Activated CD4-positive, alpha-beta memory T cell treated with anti-CD3 and anti-CD28 coated beads, Interleukin-2, amount 10 ng/mL, durations not matched to agents 7 days and 5 days (primary cell): ENCODE measurements at places on chromosomes 4 and X. TPM values are rescaled to one million over a fixed set of nuclear protein-coding genes. Genes with fewer than 3 reads are reported as not detected.
A peak's percentile ranks its signal among the peaks of the same experiment; 100 is the strongest.

Gene GLRA2
- not detected for total RNA-seq

Gene TRIM61
- total RNA-seq = 1.0 TPM

Gene NUP62CL
- 2.5 TPM for total RNA-seq

Gene CABS1
- not detected for total RNA-seq

Gene RXFP1
- total RNA-seq = not detected

Gene SLITRK2
- not detected for total RNA-seq

Gene SYTL5
- total RNA-seq = not detected

Gene CHRNA9
- total RNA-seq = not detected

Gene SHROOM3
- not detected for total RNA-seq

Gene WAS
- 157 TPM for total RNA-seq

Gene CETN2
- 7.7 TPM for total RNA-seq

DNA sequence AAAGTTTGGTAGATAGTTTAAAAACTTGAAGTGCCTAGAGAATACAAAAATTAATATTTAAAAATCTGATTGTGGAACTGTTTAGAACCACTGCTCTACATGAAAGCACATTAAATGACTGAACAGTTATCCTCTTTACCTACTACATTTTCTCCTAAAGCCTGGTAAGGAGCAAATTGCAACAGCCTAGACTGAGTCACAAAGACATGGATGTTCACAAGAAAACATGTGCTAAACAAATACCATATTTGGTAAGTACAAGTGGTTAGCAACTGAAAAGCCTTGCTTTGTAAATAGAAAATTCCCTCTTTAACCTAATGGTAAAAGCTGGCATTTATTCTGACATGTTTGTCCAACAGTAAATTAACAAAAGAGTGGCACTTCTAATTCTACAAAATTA is 203.1 kb downstream of the FBXO8 start:
- DNase-seq = no peak
- H3K36me3 ChIP-seq = no peaks in the 10 kb centered on the region
- no peaks in the 10 kb centered on the region for H3K4me1 ChIP-seq
- no peak overlapping the region for H3K27ac ChIP-seq
- no peaks in the 10 kb centered on the region for H3K27me3 ChIP-seq

DNA sequence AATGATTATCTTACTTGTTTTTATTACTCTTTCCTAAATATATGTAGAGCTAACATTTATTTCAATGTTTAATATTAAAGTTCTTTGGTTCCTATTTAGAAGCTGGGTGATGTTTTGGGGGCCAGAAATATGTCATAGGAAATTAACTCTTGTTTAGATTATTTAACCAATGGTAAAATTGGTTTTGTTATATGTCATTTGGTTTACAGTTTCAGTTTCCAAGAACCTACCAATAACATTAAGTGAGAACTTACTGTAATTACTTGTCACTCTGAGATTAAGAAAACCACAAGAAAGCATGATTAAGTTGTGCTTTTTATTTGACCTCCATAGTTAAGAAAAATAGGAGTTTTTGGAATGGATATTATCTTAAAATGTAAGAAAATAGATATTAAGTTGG is 121.2 kb downstream of the NDST3 start:
- H3K36me3 ChIP-seq = no peaks in the 10 kb centered on the region
- no peak overlapping the region for H3K27ac ChIP-seq
- no peak for DNase-seq
- no peaks in the 10 kb centered on the region for H3K27me3 ChIP-seq

DNA sequence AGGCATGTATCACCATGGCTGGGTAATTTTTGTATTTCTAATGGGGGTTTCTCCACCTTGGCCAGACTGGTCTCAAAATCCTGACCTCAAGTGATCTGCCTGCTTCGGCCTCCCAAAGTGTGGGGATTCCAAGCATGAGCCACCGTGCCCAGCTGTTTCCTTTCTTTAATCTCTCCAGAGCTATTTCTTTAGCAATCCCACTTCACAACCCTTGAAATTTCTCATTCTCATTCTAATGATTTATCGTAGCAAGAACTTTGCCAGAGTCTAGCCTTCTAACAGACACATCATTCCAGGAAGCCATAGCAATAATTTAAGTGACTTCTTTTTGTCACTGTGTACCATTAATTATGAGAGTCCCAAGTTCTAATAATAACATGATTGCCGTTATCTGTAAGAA is 68.6 kb downstream of the RXFP1 start:
- no peak overlapping the region for H3K27ac ChIP-seq
- H3K27me3 ChIP-seq = peaks cover 19% of the 10 kb centered on the region
- H3K36me3 ChIP-seq = no peaks in the 10 kb centered on the region
- DNase-seq = no peak
- no peak overlapping the region for H3K4me3 ChIP-seq

DNA sequence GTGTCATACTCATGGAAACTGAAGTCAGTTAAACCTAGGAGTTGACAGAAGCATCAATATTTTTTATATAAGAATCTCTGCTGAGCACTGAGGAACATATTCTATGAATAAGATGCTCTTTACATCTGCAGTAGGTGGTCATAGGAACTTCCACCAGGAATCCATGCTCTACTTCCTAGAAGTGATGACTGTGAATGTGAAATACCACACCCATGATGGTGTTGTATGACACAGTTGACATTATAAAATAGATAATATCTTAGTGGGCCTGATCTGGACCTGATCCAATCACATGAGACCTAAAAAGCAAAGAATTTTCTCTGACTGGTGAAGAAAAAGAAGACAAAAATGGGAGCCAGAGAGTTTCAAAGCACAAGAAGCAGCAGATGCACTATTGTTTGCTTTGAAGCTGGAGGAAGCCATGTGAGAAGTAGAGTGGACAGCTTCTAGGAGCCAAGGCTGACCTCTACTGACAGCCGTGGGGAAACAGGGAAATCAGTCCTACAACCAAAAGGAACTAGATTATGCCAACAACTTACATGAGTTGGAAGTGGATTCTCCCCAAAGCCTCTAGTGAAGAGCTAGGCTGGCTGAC is 68.6 kb upstream of the HS3ST1 start:
- no peaks in the 10 kb centered on the region for H3K27me3 ChIP-seq
- H3K36me3 ChIP-seq = no peaks in the 10 kb centered on the region
- H3K27ac ChIP-seq = no peak overlapping the region
- H3K4me3 ChIP-seq = no peak overlapping the region
- H3K4me1 ChIP-seq = peaks cover 13% of the 10 kb centered on the region

- H3K4me1 ChIP-seq = no peaks in the 10 kb centered on the region
- no peak overlapping the region for H3K27ac ChIP-seq
- no peak for DNase-seq
- H3K36me3 ChIP-seq = no peaks in the 10 kb centered on the region
- no peak overlapping the region for H3K4me3 ChIP-seq
These were observed 86.7 kb downstream of the PSAPL1 start for GRCh38 chr4:7347981-7348380.

- peaks cover 45% of the 10 kb centered on the region for H3K4me1 ChIP-seq
- H3K27me3 ChIP-seq = peaks cover 2% of the 10 kb centered on the region
- H3K4me3 ChIP-seq = peak overlapping the region; percentile 3
- DNase-seq = no peak
These were observed 42.4 kb upstream of the HS3ST1 start for GRCh38 chr4:11471046-11471441.

GRCh38 chrX:136551410-136551809 is 19.4 kb downstream of the VGLL1 start:
- peaks cover 3% of the 10 kb centered on the region for H3K36me3 ChIP-seq
- H3K4me3 ChIP-seq = no peak overlapping the region
- no peak for DNase-seq
- no peak overlapping the region for H3K27ac ChIP-seq
- H3K27me3 ChIP-seq = no peaks in the 10 kb centered on the region

- peaks cover 2% of the 10 kb centered on the region for H3K27me3 ChIP-seq
- no peaks in the 10 kb centered on the region for H3K4me1 ChIP-seq
- DNase-seq = no peak
- no peak overlapping the region for H3K4me3 ChIP-seq
- no peaks in the 10 kb centered on the region for H3K36me3 ChIP-seq
These were observed 27.1 kb upstream of the ALB start for GRCh38 chr4:73376976-73377375.

- no peak overlapping the region for H3K4me3 ChIP-seq
- H3K27me3 ChIP-seq = peaks cover 5% of the 10 kb centered on the region
- H3K4me1 ChIP-seq = no peaks in the 10 kb centered on the region
- no peak for DNase-seq
These were observed 1.7 kb upstream of the SPARCL1 start for GRCh38 chr4:87530868-87531267.

GRCh38 chr4:48681856-48682255 is 98.2 kb downstream of the FRYL start:
- DNase-seq = no peak
- H3K4me3 ChIP-seq = no peak overlapping the region
- peaks cover 15% of the 10 kb centered on the region for H3K36me3 ChIP-seq
- no peaks in the 10 kb centered on the region for H3K27me3 ChIP-seq
- no peak overlapping the region for H3K27ac ChIP-seq

DNA sequence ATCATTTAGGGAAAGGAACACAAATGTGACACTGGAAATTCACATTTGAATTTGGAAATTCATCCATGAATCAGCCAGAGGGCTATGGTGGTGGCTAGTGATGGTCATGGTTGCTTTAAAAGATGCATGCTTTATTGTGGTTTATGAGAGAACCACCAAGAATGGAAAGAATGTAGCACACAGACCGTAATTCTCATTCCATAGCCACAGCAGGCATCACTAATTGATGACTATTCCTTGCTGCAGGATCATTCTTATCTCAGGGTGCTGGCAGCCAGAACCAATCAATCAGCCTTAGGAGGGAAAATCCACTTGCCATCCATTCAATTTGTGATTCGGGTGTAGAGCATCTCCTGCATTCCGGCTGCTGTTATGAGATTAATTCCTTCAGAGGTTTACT is 115.6 kb downstream of the DHRSX start:
- H3K27me3 ChIP-seq = no peaks in the 10 kb centered on the region
- H3K27ac ChIP-seq = no peak overlapping the region
- no peaks in the 10 kb centered on the region for H3K4me1 ChIP-seq
- peaks cover 11% of the 10 kb centered on the region for H3K36me3 ChIP-seq
- DNase-seq = no peak

DNA sequence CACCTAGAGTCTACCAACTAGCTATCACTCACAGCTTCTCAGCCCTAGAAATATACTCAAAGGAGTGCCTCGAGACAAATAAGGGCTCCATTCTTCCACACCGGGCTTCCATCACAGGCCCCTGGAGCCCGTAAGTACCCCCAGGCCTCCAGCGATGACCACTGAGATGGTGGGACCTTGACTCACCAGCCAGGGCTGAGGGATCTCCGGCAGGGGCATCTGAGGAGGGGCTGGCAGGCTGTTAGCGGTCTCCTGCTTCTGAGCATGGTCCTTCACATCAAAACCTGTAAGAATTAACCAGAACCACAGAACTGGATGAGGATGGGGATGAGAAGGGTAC is 71.3 kb downstream of the AFAP1 start:
- H3K27ac ChIP-seq = peak overlapping the region; percentile 62
- no peak for DNase-seq
- H3K4me3 ChIP-seq = peak overlapping the region; percentile 20

- peaks cover 10% of the 10 kb centered on the region for H3K4me1 ChIP-seq
- H3K27ac ChIP-seq = no peak overlapping the region
- no peak for DNase-seq
- H3K36me3 ChIP-seq = no peaks in the 10 kb centered on the region
These were observed 8.3 kb upstream of the AFAP1 start for GRCh38 chr4:7947927-7948326.

GRCh38 chrX:94162971-94163370 is 489.0 kb downstream of the FAM133A start:
- DNase-seq = no peak
- no peaks in the 10 kb centered on the region for H3K27me3 ChIP-seq
- H3K4me3 ChIP-seq = no peak overlapping the region
- no peak overlapping the region for H3K27ac ChIP-seq
- no peaks in the 10 kb centered on the region for H3K4me1 ChIP-seq

DNA sequence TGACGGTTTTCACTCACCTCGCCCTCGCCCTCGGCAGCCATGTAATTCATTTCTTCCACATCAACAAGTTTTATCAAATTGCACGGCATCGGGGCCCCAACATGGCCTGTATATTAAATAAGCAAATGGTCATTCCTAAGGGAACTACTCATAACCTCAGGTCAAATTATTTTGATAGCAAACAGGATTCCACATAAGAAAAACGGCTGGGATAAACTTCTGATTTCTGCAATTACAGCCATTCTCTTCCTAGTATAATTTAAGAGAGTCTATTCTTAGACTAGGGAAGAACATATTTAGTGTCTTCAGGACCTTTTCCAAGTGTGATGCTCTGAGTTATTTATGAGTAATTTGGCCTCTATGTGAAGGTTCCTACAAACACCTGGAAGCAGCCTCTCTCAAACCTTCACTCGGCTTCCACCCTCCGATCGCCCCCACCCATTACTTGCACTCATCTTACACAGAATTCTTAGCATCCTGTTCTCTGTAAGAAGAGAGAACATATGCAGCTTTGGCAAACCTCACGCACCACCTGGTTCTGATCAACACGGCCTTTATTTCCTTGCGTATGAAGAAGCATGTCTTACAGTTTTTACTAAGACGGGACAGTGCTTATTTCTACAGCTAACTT is 29.4 kb upstream of the CENPU start:
- H3K27me3 ChIP-seq = no peaks in the 10 kb centered on the region
- peaks cover 16% of the 10 kb centered on the region for H3K4me1 ChIP-seq

GRCh38 chrX:94977986-94978385 is 1304.0 kb downstream of the FAM133A start:
- no peak for DNase-seq
- H3K27ac ChIP-seq = no peak overlapping the region
- H3K4me3 ChIP-seq = no peak overlapping the region
- no peaks in the 10 kb centered on the region for H3K36me3 ChIP-seq

DNA sequence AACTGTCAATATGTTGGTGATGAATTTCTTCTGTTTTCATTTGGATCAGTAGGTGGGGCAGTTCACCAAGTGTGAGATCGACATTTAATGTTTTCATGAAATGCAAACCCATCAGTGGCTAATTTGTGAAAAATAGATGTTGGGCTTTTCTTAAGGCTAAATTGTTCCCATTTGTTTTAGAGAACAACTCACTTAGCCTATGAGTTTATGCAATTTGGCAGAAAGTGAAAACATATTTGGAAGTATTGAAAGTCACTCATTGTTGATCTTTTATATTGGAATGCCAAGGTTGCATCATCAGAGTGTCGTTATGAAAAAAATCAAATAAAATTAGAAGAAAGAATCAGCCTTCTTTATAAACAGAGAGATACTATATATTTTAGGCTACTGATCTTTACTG is 132.4 kb downstream of the RPA4 start:
- no peaks in the 10 kb centered on the region for H3K27me3 ChIP-seq
- no peak overlapping the region for H3K4me3 ChIP-seq
- no peak overlapping the region for H3K27ac ChIP-seq
- DNase-seq = no peak
- no peaks in the 10 kb centered on the region for H3K36me3 ChIP-seq
- no peaks in the 10 kb centered on the region for H3K4me1 ChIP-seq
